ENCODE measurements at places on chromosomes 1 and 21.

DNA sequence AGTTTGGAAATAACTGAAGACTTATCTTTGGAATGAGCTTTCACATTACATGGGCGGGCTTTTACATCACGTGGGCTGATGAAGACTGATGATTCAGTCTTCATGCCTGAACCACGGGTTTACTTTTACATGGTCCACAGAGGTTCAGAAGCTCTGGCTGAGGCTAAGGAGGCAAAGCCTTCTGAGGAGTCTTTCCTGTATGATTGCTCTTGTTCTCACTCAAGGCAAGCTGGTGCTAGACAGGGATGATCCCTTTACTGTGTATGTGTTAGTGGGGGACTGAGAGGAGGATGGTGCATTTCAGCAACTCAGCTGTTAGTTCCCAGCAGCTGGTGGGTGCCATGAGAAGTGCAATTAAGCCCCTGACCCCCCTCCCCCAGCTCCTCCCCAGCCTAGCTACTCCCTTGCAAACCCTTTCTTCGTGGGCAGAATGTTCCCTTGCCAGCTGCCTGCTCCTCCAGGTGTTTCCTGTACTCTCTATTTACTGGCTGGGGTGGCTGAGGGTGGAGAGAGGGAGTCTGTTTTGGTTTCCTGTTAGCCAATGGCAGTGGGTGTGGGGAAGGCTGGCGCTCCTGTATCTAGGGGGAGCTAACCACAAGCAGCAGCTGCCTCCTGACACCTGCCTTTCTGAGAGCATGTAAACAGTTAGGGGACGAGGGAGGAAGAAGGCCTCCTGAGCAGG lies 15.4 kb downstream of the BTG2 start:
- peaks cover 54% of the 10 kb centered on the region for H3K4me1 ChIP-seq
- DNase-seq: peak; percentile 25
- H3K27me3 ChIP-seq: no peaks in the 10 kb centered on the region
- no peak overlapping the region for H3K4me3 ChIP-seq
- H3K36me3 ChIP-seq: no peaks in the 10 kb centered on the region

GRCh38 chr1:169595764-169596711 lies 9.8 kb upstream of the F5 start:
- H3K4me1 ChIP-seq: no peaks in the 10 kb centered on the region
- H3K27me3 ChIP-seq: no peaks in the 10 kb centered on the region
- H3K4me3 ChIP-seq: no peak overlapping the region
- DNase-seq: no peak
- H3K27ac ChIP-seq: no peak overlapping the region

GRCh38 chr1:71049951-71050598 lies 2.5 kb upstream of the PTGER3 start:
- no peaks in the 10 kb centered on the region for H3K36me3 ChIP-seq
- H3K4me1 ChIP-seq: peaks cover 8% of the 10 kb centered on the region
- no peak overlapping the region for H3K27ac ChIP-seq
- H3K4me3 ChIP-seq: no peak overlapping the region
- no peaks in the 10 kb centered on the region for H3K27me3 ChIP-seq

- no peaks in the 10 kb centered on the region for H3K27me3 ChIP-seq
- no peak for DNase-seq
- H3K4me1 ChIP-seq: peaks cover 22% of the 10 kb centered on the region
- H3K27ac ChIP-seq: peak overlapping the region; percentile 75
- no peaks in the 10 kb centered on the region for H3K36me3 ChIP-seq
- no peak overlapping the region for H3K4me3 ChIP-seq
Observed at GRCh38 chr1:46522969-46523320, 28.5 kb downstream of the KNCN start.

GRCh38 chr1:174884038-174884437 lies 115.7 kb upstream of the CACYBP start:
- DNase-seq: no peak
- no peaks in the 10 kb centered on the region for H3K4me1 ChIP-seq
- no peaks in the 10 kb centered on the region for H3K27me3 ChIP-seq

DNA sequence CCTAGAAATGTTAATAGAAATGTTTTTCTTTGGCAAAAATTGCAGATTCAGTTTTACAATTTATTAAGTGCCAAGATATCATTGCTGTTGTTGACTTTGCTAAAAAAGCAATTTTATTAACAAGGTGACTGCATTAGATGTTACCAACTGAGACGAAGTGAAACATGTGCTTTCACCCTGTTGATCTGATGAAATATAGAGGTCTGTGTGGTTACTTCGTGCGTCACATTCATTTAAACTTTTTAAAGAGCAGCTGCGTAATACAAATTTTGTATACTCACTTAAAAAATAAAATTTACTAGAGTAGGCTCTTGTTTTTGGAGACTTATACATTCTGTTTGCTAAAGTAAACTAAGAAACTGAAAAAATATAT lies 465.7 kb downstream of the USP25 start:
- no peaks in the 10 kb centered on the region for H3K27me3 ChIP-seq
- DNase-seq: no peak
- peaks cover 10% of the 10 kb centered on the region for H3K4me1 ChIP-seq
- no peaks in the 10 kb centered on the region for H3K36me3 ChIP-seq
- peak overlapping the region; percentile 62 for H3K4me3 ChIP-seq
- H3K27ac ChIP-seq: peak overlapping the region; percentile 75

DNA sequence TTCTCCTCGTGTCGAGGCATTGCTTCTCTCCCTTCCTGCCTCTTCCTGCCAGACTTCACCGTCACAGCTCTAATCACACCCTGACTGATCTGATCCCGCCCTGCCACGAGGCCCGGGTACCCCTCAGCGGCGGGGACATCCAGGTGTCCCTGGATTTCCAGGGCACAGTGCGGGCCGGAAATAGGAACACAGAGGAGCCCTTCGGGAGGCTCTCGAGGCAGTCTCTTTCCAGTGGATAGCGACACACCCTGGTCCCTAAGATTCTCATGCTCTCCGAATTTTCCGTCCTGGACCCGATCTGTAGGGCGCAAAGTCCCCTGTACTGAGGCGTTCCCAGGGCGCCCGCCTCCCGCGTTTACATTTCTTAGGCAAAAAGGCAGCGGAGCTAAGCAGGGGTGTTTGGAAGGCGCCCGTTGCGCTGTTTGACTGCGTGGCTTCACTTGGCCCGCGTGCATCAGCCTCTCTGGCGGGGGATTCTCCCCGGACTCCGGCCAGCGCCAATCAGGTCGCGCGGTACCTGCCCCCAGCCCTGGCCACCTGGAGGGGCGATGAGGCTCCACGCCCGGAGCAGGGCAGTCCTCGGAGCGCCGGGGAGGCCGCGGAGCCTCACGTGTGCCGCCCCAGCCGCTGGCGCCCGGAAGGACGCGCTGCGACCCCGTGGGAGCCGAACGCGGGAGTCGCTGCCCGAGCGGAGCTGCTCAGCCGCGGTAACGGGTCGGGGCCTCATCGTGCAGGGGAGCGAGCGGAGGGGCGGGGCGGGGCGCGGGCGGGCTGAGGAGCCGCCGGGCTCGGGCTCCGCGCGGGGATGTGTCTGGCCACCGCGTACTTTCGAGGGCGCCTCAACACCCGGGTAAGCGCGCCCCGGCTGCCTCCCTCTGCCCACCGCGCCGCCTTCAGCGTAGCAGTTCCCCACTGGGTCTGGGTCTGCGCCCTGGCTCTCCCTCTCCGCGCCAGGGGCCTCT lies at the start of gene FAM163A:
Gene FAM163A, plus strand, starts transcription at position 575 of the 962 bp plus-strand sequence. CDS start 69,807 bp downstream, outside the sequence.
- no peak for DNase-seq
- H3K4me3 ChIP-seq: peak within 1 kb of the TSS; percentile 43
- no peak within 1 kb of the TSS for H3K27ac ChIP-seq
- H3K36me3 ChIP-seq: no peaks in the 10 kb centered on the region

GRCh38 chr1:216224233-216224632 lies 199.0 kb downstream of the USH2A start:
- DNase-seq: no peak
- H3K4me3 ChIP-seq: no peak overlapping the region
- no peak overlapping the region for H3K27ac ChIP-seq
- H3K36me3 ChIP-seq: no peaks in the 10 kb centered on the region
- no peaks in the 10 kb centered on the region for H3K4me1 ChIP-seq

- no peaks in the 10 kb centered on the region for H3K36me3 ChIP-seq
- no peaks in the 10 kb centered on the region for H3K4me1 ChIP-seq
- H3K27ac ChIP-seq: no peak overlapping the region
- no peak for DNase-seq
- H3K4me3 ChIP-seq: no peak overlapping the region
- no peaks in the 10 kb centered on the region for H3K27me3 ChIP-seq
Observed at GRCh38 chr1:218366322-218367052, 21.4 kb downstream of the TGFB2 start.

DNA sequence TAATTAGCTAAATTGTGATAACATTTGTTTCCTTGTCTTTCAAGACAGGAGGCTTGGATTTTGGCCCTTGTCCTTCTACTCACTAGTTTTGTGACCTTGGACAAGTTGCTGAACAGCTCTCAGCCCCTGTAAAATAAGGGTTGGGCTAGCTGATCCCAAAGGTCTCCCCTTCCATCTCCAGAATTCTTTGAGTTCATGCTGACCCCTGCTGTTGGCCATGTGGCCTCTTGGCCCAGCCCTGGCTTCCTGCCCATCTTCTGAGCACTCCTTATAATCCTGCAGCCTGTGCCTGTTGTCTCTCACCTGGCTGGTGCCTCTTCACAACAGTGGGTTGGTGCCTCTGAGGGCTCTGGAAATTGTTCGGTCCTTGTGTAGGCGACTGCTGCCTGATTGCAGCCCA lies 10.1 kb downstream of the PTGFRN start:
- peaks cover 71% of the 10 kb centered on the region for H3K4me1 ChIP-seq
- DNase-seq: no peak
- H3K4me3 ChIP-seq: no peak overlapping the region
- peak overlapping the region; percentile 63 for H3K27ac ChIP-seq
- no peaks in the 10 kb centered on the region for H3K36me3 ChIP-seq
